NCI-H774 (cell line): ENCODE measurements at places on chromosomes 13 and 19.
A peak's percentile ranks its signal among the peaks of the same experiment; 100 is the strongest.

DNA sequence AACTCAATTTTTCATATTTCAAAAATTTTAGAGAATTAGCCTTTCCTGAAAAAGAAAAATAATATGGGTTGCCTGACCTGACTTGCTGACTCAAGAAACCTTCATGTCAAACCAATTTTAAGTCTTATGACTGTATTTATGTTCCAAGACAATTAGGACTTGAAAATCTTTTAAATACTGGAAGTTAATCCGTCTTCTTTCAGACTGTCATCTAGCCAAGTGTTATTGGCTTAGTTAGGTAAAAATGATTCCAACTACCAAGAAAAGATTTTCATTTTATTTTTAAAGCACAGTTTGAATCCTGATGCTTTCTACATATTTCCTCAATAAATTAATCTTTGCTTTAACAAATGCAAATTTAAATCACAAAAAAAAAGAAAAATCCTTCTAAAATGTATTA is 337.6 kb downstream of the SLITRK6 start:
- no peak for DNase-seq

- no peak for DNase-seq
Measured at GRCh38 chr13:80924596-80924995, 583.7 kb upstream of the SPRY2 start.

DNA sequence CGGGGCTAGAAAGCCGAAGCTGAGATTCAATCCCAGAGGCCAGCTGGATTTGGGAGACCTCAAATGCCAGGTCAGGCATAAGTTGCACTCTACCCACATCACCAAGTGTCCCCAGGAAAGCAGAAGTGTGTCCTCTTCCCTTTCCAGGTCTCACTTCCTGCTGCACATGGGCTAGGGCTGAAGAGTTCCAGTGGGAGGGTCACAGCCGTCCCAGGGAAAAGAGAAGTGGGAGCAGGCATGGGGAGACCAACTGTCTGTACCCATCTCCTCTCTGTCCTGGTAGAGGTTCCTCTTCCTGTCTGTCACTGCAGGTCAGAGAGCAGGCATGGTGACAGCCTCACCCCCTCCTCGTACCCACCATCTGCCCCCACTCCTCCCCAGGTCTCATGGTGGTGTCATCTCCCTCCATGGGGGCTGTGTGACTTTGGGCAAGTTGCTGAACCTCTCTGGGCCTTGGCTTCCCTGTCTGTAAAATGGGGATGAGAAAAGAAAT is 14.8 kb downstream of the AXL start:
- no peak for DNase-seq

DNA sequence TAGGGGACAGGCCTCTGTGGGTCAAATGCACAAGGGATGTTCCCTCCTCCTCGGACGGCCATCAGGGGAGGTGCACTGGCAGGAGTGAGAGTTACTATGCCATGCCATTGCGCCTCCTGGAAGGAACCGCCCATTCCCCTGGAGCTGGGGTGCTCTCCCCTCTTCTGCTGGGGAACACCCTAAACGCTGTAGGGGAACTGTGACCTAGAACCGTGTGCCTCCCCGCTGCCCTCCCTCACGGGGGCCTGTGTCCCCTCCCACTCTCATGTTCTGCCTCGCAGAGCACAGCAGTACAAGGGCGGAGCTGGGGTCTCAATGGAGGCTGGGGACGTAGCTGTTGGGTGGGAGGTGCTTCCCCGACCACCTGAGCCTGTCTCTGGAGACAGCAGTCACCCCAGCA is 17.2 kb upstream of the CRTC1 start:
- no peak for DNase-seq

- DNase-seq, result no peak
Measured at GRCh38 chr19:1082928-1083816, 12.0 kb downstream of the POLR2E start.

- DNase-seq, result no peak
Measured at GRCh38 chr13:96551546-96551945, 442.7 kb downstream of the OXGR1 start.

- DNase-seq, result no peak
Measured at GRCh38 chr19:11384778-11385129, 640 bp upstream of the EPOR start.

DNA sequence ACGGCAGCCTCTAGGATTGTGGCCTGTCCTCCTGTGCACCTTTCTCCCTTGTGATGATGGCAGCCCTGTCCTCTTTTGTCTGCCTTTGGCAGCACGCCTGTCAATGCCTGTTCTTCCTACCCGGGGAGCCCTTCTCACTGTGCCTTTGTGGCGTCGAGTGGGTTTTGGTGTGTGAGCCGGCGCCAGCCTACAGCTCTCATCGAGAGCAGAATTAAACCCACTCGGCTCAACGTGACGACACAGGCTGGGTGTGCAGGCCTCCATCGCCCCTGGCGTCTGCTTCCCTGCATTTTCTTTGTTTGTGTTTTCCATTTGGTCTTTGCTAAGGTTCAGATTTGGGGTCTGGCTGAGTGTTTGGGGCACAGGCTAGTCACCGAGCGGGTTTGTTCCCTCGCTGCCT is 34.4 kb downstream of the AP1M1 start:
- no peak for DNase-seq

DNA sequence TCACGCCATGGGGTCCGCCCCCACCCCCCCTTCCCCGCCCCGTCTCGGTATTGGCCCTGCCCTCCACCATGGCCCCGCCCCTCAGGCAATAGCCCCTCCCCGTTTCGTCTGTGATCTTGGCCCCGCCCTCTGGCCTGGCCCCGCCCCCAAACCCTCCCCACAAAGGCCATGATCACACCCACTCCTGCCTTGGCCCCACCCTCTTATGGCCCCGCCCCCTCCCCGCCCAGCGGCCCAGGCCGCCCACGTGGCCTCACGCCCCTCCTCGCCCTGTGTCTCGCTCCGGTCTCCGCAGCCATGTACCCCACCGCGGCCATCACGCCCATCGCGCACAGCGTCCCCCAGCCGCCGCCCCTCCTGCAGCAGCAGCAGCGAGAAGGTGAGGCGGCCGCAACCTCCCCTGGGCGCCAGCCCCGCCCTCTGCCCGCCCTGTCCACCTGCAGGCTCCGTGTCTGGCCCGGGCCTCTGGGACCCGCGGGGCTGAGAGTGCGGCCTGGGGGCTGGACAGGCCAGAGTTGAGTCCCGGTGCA is 61.3 kb downstream of the CELF5 start:
- DNase-seq, result peak; percentile 85

- DNase-seq, result no peak
Measured at GRCh38 chr13:97975280-97975847, 21.9 kb downstream of the IPO5 start.

GRCh38 chr13:75024602-75025001 is 457.4 kb downstream of the TBC1D4 start:
- no peak for DNase-seq

DNA sequence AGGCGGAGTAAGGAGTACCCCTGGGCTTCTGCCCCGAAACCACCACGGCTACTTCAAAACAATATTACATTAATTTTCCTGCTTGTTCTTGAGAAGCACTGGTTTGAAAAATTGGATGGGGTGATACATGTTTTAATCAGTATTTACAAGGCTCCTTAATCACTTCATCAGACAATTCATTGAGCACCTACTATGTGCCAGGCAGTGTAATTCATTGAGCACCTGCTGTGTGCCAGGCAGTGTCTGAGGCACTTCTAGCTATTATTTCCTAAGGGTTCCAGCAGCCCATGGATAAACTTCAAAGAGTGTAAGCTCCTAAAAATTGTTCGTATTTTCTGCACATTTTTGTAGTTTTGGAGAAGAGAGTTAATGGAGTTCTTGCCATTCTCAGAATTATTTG is 1.6 kb upstream of the GAS6 start:
- no peak for DNase-seq

- DNase-seq, result no peak
Measured at GRCh38 chr19:54616057-54616456, 14.2 kb upstream of the LILRB1 start.

- DNase-seq, result no peak
Measured at GRCh38 chr19:9850235-9850959, 15.3 kb downstream of the PIN1 start.

- DNase-seq, result peak; percentile 44
Measured at GRCh38 chr19:48745208-48745995, 1.3 kb downstream of the IZUMO1 start.

DNA sequence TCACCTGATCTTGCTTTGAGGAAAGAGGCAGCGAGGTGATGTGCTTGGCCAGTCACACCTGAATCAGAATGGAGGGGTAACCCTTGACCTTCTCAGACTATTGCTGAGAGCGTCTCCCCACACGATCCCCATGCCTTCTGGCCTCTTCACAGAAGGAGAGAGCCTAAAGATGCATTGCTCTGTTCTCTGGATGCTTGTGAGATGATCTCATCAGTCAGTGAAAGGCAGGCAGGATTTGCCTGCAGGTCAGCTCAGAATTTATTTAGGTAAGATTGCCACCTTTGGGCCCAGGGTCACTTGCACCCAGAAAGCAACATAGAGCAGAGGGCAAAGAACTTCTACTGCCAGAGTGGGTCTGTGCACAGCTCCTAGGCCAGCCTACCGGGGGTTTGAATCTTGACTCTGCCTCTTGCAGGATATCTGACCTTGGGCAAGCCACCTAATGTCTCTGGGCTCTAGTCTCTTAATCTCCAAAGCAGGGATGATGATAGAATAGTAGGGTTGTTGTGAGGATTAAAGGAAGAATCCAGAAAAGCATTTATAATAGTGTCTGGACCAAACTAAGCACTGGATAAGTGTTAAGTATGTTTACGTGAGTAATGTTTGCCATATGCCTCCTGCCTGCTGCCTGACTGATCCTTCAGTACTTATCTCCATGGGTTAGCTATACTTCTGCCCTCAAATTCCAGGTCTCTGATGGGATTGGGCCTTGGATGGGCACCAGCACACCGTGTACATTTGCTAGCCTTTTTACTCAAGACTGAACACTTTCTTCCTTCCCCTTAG is 8.4 kb upstream of the FLT1 start:
- DNase-seq, result no peak

GRCh38 chr13:107551521-107551920 is 663.8 kb downstream of the LIG4 start:
- no peak for DNase-seq

DNA sequence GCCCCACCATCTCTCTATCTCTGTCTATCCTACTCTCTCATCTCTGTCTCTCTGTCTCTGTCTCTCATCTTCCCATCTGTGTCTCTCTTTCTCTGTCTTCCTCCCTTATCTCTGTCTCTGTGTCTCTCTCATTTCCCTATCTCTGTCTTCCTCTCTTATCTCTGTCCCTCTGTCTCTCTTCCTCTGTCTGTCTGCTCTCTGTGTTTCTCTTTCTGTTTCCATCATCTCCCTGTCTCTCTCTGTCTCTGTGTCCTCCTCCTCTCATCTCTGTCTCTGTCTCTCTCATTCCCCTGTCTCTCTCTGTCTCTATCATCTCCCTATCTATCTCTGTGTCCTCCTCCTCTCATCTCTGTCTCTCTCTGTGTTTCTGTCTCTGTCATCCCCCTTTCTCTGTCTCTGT is 1.6 kb upstream of the EBI3 start:
- no peak for DNase-seq

- no peak for DNase-seq
Measured at GRCh38 chr13:48146636-48147035, 51.7 kb upstream of the MED4 start.

DNA sequence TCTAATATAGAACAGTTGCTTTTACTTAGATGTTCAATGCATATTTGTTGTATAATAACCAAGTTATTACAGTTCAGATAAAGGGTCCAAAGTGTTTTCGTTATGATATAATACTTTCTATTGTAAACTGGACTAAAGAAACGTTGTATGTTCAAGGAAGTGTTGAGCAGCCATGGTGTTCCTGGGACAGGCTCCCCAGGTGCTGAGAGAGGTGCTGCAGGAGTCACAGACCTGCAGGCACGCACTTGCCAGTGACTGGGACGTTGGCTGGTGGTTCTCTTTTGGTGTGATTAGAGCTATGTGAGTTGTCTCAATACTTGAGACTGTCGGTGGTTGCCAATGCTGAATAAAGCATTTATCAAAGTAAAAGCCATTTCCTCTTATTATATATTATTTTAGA is 9.5 kb downstream of the ING1 start:
- DNase-seq, result no peak

DNA sequence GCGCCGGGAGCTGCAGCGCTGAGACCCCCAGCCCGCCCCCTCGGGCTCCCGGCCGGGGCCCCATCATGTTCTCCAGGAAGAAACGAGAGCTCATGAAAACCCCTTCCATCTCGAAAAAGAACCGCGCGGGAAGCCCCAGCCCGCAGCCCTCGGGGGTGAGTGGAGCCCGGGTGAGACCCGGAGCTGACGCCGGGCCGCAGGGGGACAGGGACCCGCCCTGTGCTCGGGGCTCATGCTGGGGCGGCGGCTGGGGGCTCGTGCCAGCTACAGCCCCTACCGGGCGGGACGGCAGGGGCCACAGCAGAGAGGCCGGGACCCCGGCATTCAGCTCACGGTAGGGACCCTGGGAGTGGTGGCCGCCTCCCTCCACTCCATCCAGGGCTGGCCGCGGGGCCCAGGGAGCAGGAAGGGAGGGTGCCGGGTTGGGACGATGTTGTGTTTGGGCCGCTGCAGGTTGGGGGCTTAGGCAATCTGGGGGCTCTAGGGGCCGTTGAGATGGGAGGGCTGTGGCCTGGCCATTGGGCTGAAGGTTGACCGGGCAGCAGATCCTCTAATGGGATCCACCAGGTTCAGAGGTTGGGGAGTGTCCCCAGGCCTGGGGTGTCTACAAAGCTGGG is 482 bp downstream of the ARHGAP45 start:
- no peak for DNase-seq

GRCh38 chr19:7408251-7408650 is 59.5 kb downstream of the ARHGEF18 start:
- DNase-seq, result no peak

GRCh38 chr19:50894478-50895356 is 16.5 kb downstream of the KLK4 start:
- no peak for DNase-seq

DNA sequence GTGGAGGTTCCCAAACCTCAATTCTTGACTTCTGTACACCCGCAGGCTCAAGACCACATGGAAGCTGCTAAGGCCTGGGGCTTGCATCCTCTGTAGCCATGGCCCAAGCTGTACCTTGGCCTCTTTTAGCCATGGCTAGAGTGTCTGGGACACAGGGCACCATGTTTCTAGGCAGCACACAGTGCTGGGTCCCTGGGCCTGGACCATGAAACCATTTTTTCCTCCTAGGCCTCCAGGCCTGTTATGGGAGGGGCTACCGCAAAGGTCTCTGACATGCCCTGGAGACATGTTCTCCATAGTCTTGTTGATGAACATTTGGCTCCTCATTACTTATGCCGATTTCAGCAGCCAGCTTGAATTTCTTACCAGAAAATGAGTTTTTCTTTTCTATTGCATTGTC is 701.4 kb downstream of the FGF9 start:
- DNase-seq, result no peak

DNA sequence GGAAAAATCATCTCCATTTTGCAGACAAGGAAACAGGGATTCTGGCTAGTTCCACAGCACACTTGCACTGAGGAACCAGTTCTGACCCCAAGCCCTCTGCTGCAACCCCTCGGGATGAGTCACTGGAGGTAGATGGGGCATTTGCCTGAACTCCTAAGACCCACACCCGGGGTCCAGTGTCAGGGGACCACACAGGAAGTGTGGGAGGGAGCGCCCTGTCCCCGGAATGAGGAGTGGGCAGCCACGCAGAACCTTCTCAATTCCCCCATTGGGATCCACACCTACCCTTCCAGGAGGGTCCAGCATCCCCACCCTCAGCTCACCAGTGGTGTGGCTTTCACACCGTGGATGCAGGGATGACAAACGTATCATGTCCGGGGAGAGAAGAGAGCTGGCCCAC is 62.7 kb downstream of the TSHZ3 start:
- no peak for DNase-seq
